ENCODE measurements at places on chromosomes 7 and 10. TPM values are rescaled to one million over a fixed set of nuclear protein-coding genes. Genes with fewer than 3 reads are reported as not detected.
A peak's percentile ranks its signal among the peaks of the same experiment; 100 is the strongest.

- no peak for DNase-seq
Observed at GRCh38 chr7:53900856-53901528, 641.2 kb upstream of the VSTM2A start.

DNA sequence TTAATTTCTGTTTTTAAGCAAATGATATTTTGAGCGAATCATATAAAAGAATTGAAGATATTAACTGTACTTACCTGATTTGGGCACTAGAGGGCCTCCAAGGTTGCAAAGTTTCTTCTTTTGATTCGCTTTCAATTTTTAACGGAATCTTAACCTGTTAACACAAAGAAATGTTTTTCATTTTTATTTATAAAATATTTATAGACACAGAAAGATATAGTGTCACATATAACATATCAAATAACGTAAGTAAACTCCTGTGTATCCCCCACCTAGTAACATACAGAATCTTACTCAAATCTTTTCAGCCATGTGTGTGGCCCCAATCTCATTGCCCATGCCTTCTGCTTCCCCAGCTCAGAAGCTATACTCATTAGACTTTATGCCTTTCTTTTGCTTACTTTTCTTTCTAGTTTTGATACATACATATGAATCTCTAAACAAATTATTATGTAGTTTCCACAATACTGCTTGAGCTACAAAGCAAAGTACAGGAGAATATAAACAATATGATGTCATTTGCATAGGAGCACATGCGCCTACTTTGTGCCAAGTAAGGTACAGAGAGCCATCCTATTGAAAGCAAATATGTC lies 49.5 kb upstream of the ZPBP start:
- DNase-seq: no peak

- DNase-seq: no peak
Observed at GRCh38 chr7:73985737-73986141, 42.2 kb upstream of the ELN start.

- DNase-seq: no peak
Observed at GRCh38 chr7:78576236-78576635, 777.7 kb downstream of the PHTF2 start.

ATP5F1C gene
- 163 TPM for total RNA-seq

DNA sequence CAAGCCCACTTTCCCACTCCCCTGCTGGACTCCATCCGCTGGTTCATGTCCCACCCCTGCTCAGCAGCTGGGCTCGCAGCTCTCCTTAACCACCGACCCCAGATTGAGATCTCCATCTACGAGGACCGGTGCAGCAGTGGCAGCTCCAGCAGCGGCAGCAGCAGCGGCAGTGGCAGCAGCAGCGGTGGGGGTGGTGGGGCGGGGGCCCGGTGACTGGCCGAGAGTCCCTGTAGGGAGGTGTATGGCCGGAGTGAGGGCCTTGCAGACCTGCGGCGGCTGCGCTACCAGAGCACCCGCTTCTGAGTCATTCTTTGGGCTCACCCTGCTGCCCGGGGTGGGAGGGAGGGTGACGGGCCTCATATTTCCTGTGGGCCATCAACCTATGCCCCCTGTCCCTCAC lies 15.8 kb downstream of the GOLGA7B start:
- no peak for DNase-seq

ZNF722 gene
- total RNA-seq: not detected

ANXA8L1 gene
- total RNA-seq: 7.3 TPM

DNA sequence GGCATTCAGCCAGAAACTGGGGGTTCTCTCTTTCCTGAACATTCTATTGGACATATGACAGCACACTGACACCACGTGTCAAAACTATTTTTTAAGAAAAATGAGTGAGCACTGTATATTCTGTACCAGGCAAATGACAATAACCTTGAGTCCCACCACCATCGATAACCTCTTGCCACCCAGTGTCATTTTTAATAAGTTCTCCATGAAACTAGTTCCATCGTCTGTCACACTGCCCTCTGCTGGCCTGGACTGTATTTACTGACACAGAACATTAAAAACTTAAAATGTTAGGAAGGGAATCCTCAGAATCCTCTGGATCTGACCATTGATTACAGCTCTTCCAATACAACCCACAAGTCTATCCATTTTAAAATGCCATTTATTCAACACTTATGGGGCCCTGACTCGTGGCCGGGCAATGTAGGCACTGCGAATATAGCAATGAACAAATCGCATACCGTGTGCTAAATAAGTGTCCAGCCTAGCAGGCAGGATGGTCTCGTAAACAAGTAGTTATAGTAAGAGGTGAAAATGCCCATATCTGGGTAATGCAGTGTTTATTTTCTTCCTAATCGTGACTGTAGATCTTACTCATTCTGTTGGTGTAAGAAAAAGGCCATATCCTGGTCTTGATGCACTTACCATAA lies 35.9 kb upstream of the CACNB2 start:
- DNase-seq: peak; percentile 84

DNA sequence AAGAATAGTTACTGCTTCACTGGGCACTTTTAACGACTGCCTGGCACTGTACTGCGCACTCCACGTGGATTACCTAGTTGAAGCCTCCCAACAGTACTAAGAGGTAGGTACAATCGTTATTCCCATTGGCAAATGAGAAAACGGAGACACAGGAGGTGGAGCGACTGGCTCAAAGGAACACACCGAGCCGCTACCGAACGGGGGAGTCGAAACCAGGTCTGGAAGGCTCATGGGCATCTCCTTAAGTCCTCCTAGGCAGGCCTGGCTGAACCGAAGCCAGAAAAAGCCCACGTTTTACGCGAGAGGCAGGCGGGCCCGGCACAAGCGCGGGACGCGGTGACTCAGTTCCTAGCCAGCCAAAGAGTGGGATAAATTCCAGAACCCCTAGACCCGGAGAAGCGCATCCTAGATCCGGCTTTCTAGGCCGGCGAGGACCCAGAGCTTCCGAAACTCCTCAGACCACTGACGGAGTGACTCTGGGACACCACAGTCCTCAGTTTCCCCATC lies 472 bp downstream of the PDAP1 start:
- DNase-seq: no peak

- DNase-seq: no peak
Observed at GRCh38 chr10:99815621-99816020, 33.2 kb downstream of the ABCC2 start.

DNA sequence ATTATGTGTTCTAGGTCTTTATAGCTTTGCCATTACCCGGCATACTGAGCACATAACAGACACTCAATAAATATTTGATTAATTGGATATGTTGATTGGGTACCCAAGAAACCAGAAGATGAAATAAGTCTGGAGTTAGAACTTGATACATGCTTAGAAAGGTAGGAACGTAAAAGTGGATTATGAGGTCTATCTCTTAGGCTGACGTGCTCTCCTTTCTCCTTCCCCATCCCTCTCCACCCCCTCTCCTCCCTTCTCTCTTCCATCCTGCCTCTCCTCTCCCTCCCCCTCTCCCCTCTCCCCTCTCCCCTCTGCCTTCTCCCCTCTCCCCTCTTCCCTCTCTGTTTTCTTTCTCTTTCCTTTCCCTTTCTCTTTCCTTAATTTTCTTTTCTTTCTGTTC lies 34.0 kb downstream of the AUTS2 start:
- no peak for DNase-seq

DNA sequence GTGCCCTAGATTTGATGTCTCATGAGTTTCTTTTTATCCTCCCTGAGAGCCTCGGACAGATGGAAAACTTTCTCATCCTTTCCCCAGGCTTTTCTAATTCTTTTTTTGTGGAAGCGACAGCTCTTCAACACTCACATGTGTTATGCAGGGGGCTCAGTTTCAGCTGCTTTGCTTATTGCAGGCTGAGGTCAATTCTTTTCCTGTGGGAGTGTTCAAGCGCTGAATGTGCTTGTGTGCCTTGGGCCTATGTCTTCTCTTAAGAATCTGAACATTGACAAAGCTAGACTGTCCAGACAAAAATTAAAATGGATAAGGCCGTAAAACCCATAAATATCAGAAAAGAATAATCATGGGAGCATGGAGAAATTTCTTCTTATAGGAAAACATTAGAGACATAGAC lies 125.2 kb upstream of the STEAP4 start:
- DNase-seq: no peak

HOXA3 gene
- total RNA-seq: 9.6 TPM

DNA sequence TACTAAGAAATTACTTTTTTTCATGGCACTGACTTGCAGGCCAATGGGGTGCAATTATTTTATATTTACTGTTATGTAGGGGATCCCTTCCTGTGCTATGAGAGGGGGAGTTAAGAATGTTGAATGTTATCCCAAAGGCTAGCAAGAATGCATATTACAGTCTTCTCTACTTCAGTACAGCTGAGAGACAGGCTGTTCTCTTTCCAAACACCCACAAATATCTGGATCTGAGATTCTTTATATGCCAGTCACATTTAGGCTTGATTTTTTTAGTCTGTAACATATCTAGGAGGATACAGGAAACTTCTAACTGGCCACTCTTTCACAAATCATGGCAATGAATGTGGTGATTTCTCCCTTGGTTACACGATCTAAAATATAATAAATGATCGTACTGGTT lies 266.4 kb upstream of the FZD8 start:
- no peak for DNase-seq

DNA sequence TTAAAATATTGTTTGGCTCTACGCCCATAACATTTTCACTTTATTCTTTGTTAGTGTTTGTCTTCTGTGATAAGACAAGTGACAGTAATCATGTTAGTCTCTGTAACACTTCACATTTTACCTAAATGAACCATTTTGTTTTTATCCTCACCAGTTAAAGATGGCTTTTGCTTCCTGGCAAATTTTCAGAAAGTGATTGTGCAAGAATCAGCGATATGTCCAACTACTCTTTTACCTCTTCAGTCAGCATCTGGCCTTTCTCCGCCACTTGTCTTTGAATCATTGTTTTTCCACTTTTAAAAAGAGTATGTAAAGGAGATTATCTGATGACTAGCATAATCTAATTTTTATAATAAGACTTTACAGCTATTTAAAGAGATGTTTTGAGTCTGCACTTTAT lies 3.5 kb downstream of the DGKB start:
- no peak for DNase-seq

- DNase-seq: no peak
Observed at GRCh38 chr7:128687131-128687530, 15.0 kb downstream of the GARIN1A start.

DNA sequence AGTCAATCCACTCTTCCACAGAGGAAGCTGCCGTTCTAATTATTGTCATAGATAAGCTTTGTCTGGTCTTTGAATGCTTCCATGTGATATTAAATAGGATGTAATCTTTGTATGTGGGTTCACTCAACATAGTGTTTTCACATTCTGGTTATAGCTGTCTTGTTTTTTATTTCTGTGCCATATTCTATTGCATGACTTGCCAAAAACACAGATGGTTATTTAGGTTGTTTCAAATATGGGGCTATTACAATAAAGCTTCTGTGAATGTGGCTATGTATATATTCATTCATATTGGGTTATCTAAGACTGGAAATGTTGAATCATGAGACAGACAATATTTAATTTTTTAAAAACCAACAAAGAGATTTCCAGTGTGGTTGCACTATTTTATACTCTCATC lies 1109.3 kb upstream of the LRRTM3 start:
- no peak for DNase-seq

DNA sequence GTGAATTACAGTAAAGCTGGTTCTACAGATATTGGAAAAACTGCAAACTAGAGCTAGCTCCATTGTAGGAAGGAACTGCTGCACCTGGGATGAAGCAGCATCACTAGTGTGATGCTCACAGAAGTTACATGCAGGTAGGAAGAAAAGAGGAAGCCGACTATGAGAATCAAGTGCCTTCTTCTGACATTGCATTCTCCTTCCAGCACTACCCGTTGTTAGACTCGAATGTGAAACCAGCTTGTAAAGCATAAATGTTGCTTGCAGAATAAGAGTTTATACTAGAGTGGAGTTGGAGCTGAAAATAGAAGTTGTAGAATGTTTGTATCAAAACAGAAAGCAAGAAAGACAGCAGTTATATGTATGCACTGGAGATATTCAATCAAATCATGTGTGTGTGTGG lies 49.9 kb downstream of the TRIM24 start:
- no peak for DNase-seq

- no peak for DNase-seq
Observed at GRCh38 chr7:80186721-80187120, 52.1 kb downstream of the GNAI1 start.

DNA sequence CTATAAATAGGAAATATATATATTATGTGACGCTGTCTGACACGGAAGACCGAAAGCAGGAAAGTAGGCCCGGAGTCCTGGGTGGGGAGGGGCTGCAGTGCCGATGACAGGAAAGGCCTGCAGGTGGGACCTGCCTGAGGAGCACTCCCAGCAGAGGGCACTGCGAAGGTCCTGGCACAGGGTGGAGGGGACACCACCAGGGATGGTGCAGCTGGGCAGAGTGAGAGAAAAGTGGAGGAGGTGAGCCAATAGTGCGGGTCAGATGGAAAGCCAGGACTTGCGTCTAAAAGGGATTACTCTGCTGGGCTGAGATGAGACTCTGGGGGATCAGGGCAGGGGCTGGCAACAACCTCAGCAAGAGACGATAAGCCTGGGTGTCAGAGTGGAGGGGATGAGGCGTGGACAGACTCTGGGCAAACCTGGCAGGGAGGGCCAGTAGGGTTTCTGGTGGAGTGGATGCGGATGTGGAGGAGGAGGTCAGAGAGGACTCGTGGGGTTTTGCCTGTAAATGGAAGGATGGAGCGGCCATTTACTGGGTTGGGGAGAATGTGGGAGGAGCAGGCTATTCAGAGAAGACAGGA lies 118.2 kb upstream of the ZNF746 start:
- DNase-seq: no peak

DNA sequence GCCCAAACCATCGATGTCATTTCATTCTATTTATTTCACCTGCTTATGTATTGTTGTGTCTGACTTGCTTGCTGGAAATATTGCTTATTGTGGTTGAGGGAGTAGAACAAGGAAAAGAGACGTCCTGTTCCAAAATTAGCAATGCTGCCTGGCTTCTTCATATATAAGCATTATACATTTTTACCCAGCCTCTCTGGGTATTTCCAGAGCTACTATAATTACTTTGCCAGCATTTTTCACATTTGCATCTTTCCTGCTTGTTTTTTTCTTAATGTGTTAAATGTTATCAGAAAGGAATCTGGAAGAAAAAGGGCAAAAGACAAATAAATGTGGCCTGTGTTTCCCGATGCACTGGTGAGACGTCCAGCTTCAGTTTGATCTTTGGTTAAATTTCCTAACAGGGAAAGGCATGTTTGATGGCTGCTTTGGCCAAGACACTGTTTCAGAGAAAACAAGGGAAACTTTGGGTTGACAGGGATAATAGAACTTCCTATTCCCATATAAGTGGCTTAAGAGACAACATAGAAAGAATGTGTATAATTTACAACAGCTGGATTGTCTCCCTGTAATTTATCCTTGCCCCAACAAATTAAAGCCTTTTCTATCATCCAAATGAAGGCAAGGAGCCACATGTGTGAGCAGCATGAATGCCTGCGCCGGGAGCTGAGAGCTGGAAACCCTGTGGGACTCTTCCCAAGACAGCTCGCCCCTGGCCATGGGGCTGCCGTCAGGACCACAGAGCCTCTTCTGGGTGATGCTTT lies 671.1 kb upstream of the CELF2 start:
- no peak for DNase-seq

DNA sequence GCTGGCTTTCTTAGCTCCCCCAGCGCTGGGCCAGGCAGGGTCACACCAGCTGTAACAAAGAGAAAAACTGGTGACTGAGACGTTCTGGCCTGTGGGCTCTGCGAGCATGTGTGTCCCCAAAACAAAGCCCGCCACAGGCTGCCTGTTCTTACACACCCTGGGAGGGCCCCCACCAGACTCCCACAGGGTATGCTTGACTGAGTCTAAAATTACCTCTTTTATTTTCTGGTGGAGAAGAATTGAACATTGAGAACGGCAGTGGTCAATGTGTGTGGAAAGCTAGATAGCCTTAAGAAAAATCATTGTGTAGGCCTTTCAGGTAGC lies 808 bp downstream of the C10orf71 start:
- no peak for DNase-seq
